ENCODE measurements at places on chromosomes 11 and 22.

- no peak for DNase-seq
These were observed 470.1 kb upstream of the LARGE1 start for GRCh38 chr22:34390400-34390799.

DNA sequence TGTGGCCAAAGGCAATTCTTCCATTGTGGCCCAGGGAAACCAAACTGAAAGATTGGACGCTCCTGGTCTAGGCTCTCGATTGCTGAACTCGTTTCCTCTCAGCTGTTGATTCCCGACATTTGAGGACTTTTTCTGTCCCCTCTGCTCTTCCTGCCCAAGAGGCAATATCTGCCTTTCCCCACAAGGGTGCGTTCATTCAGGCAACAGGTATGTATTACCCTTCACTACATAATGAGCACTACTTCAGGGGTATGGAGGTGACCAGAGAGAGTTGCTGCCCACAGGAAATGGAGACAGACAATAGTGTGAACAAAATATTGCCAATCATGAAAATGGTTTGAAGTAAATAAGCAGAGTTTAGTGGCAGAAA lies 8.2 kb downstream of the PTH start:
- DNase-seq = no peak

DNA sequence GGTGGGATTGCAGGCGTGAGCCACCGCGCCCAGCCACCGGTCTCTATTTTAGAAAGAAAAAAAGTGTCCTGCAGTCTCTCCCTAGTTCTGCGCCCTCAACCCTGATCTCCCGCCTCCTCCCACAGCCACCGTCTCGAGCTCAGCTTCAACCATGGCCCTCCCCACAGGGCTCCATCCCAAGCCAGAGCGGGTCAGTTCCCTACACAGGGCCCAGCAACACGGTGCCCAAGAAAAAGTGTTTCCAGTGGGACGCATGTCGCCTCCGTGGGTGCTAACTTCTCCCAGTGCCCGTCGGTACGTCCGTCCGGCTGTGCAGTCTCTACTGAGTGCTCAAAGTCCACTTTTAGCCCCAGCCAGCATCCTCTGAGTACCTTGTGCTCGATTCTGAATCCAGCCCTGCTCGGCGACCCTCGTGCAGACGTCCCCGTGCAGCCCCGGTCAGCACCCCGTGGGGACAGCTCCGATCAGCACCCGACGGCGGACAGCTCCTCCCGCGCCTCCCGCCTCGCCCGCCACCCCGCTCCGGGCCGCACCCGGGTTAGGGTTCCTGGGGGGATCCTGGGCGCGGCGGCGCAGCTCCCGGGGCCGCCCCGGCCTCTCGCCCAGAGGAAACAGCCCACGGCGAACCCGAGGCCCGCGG lies 657 bp upstream of the MAPK8IP2 start:
- DNase-seq = no peak

GRCh38 chr11:91794146-91794545 lies 430.5 kb upstream of the FAT3 start:
- no peak for DNase-seq

- no peak for DNase-seq
These were observed 60.8 kb upstream of the CTSC start for GRCh38 chr11:88398372-88398771.

- DNase-seq = no peak
These were observed 852 bp downstream of the TRAF6 start for GRCh38 chr11:36509201-36509639.

DNA sequence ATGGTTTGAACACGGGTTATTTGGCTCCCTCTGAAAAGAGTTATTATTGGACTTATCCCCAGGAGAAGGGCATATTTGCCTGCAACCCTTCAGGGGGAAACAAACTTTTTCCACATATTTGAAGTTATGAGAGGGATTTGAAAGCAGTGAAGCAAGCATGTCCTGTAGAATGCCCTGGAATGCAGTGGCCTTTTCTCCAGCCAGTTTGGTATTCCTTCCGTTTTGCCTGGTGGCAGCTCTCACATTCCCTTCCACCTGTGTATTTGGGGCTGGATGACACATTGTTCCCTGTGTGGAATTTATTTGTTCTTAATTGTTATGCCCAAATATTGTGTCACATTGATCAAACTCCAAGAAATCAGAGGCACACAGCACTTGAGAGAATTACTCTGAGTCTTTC lies 59.0 kb downstream of the OSBP2 start:
- DNase-seq = no peak

DNA sequence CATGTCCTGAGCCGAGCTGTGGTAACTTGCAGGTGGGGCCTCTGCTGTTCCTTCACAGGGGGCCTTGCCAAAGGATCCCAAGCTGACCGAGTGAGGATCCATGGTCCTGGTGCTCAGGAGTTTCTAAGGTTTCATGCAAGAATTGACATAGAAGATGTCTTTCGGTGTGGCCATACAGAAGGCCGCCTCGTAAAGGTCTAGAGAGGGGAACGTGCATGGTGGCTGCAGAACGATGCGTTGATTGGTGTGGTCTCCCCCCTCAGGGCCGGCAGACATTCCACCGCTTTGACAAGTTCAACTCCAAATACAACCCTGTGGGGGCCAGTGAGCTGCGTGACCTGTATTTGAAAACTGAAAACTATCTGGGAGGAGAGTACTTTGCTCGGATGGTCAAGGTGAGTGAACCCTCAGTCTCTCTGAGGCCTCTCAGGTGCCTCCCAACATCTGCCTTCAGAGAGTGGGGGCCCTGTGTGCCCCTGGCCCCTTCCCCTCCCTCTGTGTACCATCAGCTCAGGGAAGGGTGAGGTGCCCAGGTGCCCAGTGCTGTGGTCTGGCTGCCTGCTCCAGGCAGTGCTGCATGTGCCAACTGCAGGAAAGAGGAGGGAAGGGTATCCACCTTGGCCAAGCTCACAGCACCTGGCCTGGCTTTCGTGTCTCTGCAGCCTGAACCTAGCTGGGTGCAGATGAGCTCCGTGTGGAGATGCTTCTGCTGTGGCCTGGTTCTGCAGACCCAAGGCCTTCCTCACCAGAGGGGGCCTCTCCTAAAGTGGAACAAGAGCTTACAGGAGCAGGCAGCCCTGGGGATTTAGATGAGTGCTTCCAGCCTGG lies 39.8 kb downstream of the AMPD3 start:
- DNase-seq = no peak

DNA sequence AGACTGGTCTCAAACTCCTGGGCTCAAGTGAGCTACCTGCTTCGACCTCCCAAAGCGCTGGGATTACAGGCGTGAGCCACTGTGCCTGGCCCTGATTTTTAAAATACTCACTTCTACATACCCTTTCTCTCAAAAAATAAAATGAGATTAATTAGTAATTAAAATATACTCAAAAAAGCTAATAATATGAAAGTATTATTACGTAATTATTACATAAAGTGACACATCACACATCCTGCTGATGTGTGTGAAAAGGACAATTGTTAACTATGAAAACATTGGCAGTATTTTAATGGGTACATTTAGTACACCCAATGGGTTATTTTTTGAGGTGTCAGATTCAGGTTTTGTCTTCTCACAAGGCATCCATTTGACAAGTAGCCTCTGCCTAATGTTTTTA lies 21.4 kb upstream of the MICAL3 start:
- no peak for DNase-seq

DNA sequence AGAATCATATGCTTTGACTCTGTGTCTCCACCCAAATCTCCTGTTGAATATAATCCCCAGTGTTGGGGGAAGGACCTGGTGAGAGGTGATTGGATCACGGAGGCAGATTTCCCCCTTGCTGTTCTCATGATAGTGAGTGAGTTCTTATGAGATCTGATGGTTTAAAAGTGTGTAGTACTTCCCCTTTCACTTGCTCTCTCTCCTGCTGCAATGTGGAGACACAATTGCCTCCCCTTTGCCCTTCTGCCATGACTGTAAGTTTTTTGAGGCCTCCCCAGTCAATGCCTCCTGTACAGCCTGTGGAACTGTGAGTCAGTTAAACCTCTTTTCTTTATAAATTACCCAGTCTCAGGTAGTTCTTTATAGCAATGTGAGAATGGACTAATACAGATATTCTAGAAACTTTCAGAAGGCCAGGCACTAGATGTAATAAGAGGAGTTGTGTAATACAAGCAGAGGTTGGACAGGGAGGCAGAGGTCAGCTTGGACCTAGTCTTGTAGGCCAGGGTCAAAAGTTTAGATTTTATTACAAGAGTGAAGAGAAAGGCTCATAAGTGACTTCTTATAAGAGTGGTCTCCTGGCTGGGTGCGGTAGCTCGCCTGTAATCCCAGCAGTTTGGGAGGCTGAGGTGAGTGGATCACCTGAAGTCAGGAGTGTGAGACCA lies 9.3 kb upstream of the SERPING1 start:
- no peak for DNase-seq

DNA sequence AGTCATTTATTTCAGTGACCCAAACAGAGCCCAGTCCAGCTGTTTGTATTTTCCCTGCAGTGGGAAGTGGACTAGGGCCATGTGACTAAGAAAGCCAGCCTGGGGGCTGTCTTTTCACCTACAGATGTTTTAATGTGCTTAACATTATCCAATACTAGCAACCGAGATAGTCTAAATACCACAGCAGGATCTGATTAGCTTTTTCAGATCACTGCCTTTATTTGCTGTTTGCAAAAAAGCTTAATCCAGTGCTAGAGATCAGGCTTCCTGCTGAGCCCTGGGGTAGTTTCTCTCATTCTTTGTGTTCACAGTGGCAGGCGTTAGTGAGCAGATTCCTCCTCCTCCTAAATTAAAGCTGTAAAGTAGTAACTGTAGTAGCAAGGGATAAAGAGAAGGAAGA lies 35.0 kb downstream of the ZC3H12C start:
- no peak for DNase-seq

GRCh38 chr22:47862394-47862793 lies 1099.9 kb downstream of the TBC1D22A start:
- DNase-seq = no peak

GRCh38 chr11:124865902-124866851 lies 945 bp downstream of the ROBO3 start:
- DNase-seq = no peak

GRCh38 chr11:2567026-2567671 lies 122.3 kb downstream of the KCNQ1 start:
- DNase-seq = no peak

DNA sequence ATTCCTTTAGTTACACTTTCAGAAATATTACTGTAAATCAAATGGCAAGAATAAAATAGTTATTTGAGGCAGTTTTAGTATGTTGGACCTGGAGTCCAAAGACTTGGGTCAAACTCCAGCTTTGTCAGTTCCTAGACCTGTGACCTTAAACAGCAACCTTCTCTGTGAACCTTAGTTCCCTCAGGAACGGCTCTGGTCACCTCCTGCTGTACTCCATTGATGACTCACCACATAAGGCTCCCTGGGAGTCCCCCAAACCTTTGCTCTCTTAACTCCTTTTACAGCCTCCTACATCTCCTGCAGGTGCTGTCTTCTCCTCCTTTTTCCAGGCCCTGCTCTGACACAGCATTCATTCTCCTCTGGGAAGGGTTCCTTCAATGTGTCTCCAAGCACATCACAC lies 29.1 kb downstream of the LIMK2 start:
- no peak for DNase-seq

GRCh38 chr22:31337178-31337577 lies 9.0 kb downstream of the PATZ1 start:
- DNase-seq = no peak

DNA sequence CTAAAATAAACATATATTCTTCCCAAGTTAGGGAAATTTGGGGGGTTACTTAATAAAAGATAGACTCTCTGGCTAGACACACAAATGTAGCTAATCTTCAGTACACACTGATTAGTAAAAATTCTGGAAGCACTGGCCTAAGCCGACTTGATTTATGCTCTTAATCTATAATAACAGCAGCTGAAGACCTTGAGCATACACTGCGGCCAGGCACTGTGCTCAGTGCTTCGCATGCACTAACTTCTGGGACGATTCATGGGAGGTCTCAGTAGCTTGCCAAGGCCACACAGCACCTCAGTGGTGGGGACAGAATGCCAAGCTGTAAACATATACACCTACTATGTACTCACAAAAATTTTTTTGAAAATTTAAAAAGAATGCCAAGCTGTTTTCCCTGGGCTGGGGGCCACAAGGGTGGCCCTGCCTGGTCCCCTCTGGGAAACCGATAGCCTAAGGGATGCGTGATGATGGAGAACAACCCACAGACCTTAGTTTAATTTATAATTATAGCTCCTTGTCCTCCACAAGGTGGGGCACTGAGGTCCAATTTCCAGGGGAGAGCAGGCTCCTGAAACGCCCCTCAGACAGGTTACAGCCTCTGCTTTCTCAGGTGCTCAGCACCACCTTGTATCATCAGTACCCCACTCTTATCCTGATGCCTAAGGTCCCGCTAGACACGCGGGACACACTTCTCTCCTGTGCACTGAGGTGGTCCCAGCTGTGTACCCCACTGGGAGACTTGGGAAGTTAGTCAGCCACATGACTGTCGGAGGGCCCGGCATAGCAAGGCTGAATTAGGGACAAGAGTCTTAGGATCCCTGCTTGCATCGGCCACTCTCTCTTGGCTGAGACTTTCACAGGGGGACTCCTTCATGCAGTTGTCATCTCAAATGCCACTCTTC lies 20.1 kb downstream of the SERPIND1 start:
- no peak for DNase-seq

- DNase-seq = no peak
These were observed 34.9 kb upstream of the OR10G7 start for GRCh38 chr11:124075841-124076651.

DNA sequence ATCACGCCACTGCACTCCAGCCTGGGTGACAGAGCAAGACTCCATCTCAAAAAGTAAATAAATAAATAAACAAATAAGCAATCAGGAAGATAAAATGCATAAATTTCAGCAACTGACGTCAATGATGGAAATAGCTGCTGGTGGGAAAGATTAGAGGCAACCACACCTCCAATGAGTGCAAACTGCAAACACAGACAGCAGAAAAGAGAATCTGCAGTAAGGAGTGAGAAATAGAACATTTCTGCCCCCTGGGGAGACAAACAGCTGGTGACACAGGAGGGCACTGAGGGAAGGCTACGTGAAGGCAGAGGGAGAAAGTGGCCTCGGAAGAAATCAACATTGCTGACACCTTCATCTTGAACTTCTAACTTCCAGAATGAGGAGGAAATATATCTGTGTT lies 6.5 kb downstream of the PI4KA start:
- no peak for DNase-seq

GRCh38 chr11:109783840-109784239 lies 309.4 kb upstream of the ZC3H12C start:
- no peak for DNase-seq

DNA sequence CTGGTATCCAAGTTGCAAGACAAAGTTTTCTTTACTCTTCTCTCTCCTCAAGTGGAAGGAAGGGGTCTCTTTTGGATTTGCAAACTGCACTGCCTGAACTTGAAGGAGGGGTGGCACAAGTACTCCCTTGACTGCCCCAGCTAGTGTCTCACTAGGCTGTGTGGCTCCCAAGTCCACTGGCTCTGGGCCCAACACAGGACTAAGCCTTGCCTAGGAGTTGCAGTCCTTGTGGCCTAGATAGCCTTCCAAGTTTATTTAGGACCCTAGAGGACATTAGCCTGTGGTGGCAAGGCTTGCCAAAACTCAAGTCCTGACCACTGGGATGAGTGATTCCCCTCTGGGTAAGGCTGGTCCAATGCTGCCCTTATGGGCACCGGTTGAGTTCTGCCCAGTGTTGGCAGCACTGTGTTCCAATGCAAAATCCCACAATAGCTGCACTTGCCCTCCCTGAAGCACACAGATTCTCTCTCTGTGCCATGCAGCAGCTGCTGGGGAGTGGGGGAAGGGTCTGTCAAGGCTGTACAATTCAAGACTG lies 10.2 kb upstream of the WEE1 start:
- DNase-seq = no peak

GRCh38 chr11:10265936-10266335 lies 28.1 kb downstream of the SBF2 start:
- no peak for DNase-seq
